Heart left ventricle (tissue), 16 donors: ENCODE measurements at places on chromosomes 3 and 15. TPM values are rescaled to one million over a fixed set of nuclear protein-coding genes. Genes with fewer than 3 reads are reported as not detected.

GRCh38 chr3:143433787-143434378, 314.3 kb downstream of the CHST2 start:
- no peaks in the 10 kb centered on the region for H3K36me3 ChIP-seq
- no peak overlapping the region for H3K27ac ChIP-seq
- H3K27me3 ChIP-seq = no peaks in the 10 kb centered on the region
- no peaks in the 10 kb centered on the region for H3K4me1 ChIP-seq

GRCh38 chr3:192825657-192826200, 91.9 kb downstream of the MB21D2 start:
- peaks cover 14% of the 10 kb centered on the region for H3K4me1 ChIP-seq
- H3K27ac ChIP-seq = no peak overlapping the region
- H3K27me3 ChIP-seq = no peaks in the 10 kb centered on the region
- no peak for DNase-seq
- no peaks in the 10 kb centered on the region for H3K36me3 ChIP-seq

The CD80 gene
- not detected for total RNA-seq

The TGFBR2 gene
- total RNA-seq = 217 TPM
